ENCODE measurements at places on chromosomes 6 and 20. TPM values are rescaled to one million over a fixed set of nuclear protein-coding genes. Genes with fewer than 3 reads are reported as not detected.

CLVS2 gene
- 0.16 TPM for total RNA-seq

GNAS-AS1 gene
- total RNA-seq: 0.63 TPM

GJA1 gene
- total RNA-seq: 95.6 TPM

MKKS gene
- 5.1 TPM for total RNA-seq

PACSIN1 gene
- total RNA-seq: not detected

PPP1R3G gene
- total RNA-seq: 0.33 TPM

CYP21A2 gene
- total RNA-seq: 0.25 TPM

CDH26 gene
- total RNA-seq: not detected

SOX18 gene
- total RNA-seq: not detected

MAPK13 gene
- total RNA-seq: 19.1 TPM

CCM2L gene
- not detected for total RNA-seq

EPHA7 gene
- 1.1 TPM for total RNA-seq

NPBWR2 gene
- not detected for total RNA-seq

RPL7L1 gene
- total RNA-seq: 105 TPM

FERMT1 gene
- total RNA-seq: 5.6 TPM

PSORS1C1 gene
- 1.4 TPM for total RNA-seq

SAMD5 gene
- total RNA-seq: 1.5 TPM

TMEM244 gene
- total RNA-seq: not detected

SEMG1 gene
- not detected for total RNA-seq

C20orf204 gene
- not detected for total RNA-seq

RBPJL gene
- total RNA-seq: not detected

ARMH2 gene
- total RNA-seq: not detected

METTL24 gene
- total RNA-seq: 6.6 TPM

FHL5 gene
- total RNA-seq: not detected

HLA-DMB gene
- 0.65 TPM for total RNA-seq

TMEM217 gene
- 0.89 TPM for total RNA-seq

RIMS4 gene
- total RNA-seq: not detected

CLDN20 gene
- total RNA-seq: not detected

SLC32A1 gene
- not detected for total RNA-seq

PTCHD4 gene
- 0.33 TPM for total RNA-seq

HLA-DQA1 gene
- total RNA-seq: not detected

BPIFA1 gene
- total RNA-seq: not detected

BHLHE23 gene
- not detected for total RNA-seq

CUL7 gene
- total RNA-seq: 22.3 TPM

MYO6 gene
- 20.0 TPM for total RNA-seq

B3GALT4 gene
- total RNA-seq: 3.7 TPM

DLL1 gene
- 0.38 TPM for total RNA-seq

GRM1 gene
- total RNA-seq: 0.25 TPM

APOBEC2 gene
- total RNA-seq: not detected

PGK2 gene
- total RNA-seq: not detected

AKAP7 gene
- 1.1 TPM for total RNA-seq

COL21A1 gene
- total RNA-seq: not detected

CLIC5 gene
- 0.49 TPM for total RNA-seq

ZNF311 gene
- 0.49 TPM for total RNA-seq

STMN3 gene
- total RNA-seq: 69.0 TPM

OPN5 gene
- not detected for total RNA-seq

MGME1 gene
- 7.6 TPM for total RNA-seq

RAET1G gene
- 0.25 TPM for total RNA-seq

TP53RK gene
- 30.4 TPM for total RNA-seq

HCRTR2 gene
- total RNA-seq: not detected

MRAP2 gene
- total RNA-seq: 0.13 TPM

PKHD1 gene
- 2.2 TPM for total RNA-seq

SLCO4A1 gene
- 2.2 TPM for total RNA-seq

NRSN1 gene
- not detected for total RNA-seq

LY6G6F gene
- not detected for total RNA-seq

BEND6 gene
- 2.3 TPM for total RNA-seq

RAB44 gene
- total RNA-seq: not detected

LY86 gene
- total RNA-seq: not detected

Measured in mesangial cell (primary cell).